ENCODE measurements at places on chromosomes 6 and 20. TPM values are rescaled to one million over a fixed set of nuclear protein-coding genes. Genes with fewer than 3 reads are reported as not detected.

- peak; percentile 11 for DNase-seq
Measured at GRCh38 chr20:40986774-40987173, 41.8 kb upstream of the TOP1 start.

DNA sequence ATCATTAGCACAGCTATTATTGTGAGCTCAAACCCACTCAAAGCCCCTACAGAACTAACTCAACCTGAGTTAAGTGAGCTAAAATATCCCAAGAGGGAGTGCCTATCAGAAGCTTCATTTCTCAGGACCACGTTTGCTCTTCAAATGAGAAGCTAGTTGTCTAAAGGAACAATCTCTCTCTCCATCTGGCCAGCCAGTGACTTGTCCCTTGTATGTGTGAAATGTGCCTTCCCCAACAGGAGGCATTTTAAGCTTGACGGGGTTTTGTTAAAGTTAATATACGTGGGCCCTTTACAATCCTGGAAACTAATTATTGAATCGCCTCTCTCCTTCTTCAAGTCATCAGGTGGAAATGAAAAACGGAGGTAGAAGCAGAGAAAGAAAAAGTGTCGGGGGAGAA lies 62.0 kb downstream of the TRERF1 start:
- DNase-seq: no peak

DNA sequence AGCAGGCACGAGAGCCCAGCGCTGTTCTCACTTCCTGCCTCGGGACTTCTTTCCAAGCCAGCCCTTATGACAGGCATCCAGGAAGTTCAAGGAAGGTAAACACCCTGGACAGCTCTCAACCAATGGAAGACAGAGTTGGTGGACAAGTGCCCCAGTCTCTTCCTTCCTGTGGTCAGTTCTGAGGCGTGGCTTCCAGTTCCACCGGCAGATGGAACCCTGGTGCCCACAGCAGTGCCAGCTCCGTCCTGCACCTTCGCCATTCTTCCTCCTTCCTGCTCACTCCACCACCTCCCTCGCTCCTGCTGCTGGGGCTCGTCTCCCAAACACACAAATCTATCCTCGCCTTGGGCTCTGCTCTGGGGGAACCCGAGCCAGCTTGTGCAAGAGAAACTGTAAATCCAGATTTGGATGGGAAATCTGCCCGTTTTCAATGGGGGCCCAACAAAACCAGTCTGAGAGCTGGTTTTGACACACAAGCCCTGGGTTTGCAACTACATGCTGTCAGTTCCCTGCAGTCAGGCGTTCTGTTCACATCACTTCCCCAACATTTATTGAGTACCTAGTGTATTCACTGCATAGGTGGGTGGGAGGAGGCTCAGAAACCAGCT lies 162.7 kb downstream of the GRM4 start:
- DNase-seq: peak; percentile 70

- DNase-seq: no peak
Measured at GRCh38 chr20:3551681-3552434, 81.0 kb downstream of the ATRN start.

- no peak for DNase-seq
Measured at GRCh38 chr6:11331111-11331510, 98.6 kb upstream of the NEDD9 start.

DNA sequence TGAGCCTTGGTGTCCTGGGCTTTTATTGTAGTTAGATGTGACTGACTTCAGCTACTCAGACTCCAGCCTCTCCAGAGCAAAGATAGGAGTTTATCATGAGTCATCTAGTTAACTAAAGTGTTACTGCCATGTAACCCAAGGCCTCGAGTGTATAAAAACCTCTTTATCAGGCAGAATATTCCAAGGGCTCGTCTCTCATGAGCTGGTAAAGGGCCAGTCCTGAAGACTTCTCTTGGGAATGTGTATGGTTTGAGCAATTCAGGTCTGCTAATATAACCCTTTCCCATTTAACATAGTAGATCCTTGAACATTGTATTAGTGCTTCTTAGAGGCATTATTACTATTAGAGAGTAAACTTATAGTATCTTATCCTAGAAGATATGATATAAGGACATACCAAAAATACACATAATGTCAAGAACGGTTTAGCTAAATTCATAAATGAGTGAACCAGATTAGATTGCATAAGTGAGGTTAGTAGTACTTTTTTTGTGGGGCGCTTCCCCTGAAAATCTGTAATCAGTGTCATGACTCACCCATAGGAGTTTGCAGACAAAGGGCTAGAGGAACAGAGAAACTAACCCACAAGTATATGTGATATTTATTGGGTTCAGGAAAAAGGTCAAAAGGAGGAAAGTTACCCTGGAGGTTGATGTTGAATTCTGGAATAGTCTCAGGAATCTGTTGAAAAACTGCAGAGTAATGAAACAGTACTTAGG lies 16.0 kb downstream of the DSE start:
- DNase-seq: peak; percentile 59

DNA sequence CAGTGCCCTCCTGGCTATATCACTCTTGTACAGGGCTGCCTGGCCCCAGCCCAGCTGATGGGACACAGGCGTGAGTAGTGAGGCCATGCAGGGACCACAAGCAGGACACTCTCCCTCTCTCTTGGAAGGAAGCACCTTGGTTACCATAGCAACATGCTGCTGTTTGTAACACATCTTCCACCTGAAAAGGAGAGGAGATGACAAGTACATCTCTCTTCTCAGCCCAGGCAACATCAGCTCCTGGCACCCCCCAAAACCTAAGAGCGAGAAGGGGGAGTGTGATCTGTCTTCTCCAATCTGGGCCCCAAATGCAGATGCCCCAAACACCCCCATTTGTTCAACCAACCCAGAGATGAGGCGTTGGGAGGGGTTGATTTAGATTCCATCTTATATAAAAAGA lies 49.9 kb downstream of the KCNB1 start:
- no peak for DNase-seq

Gene GTSF1L
- total RNA-seq: not detected
